ENCODE measurements at places on chromosomes 1 and 21.

DNA sequence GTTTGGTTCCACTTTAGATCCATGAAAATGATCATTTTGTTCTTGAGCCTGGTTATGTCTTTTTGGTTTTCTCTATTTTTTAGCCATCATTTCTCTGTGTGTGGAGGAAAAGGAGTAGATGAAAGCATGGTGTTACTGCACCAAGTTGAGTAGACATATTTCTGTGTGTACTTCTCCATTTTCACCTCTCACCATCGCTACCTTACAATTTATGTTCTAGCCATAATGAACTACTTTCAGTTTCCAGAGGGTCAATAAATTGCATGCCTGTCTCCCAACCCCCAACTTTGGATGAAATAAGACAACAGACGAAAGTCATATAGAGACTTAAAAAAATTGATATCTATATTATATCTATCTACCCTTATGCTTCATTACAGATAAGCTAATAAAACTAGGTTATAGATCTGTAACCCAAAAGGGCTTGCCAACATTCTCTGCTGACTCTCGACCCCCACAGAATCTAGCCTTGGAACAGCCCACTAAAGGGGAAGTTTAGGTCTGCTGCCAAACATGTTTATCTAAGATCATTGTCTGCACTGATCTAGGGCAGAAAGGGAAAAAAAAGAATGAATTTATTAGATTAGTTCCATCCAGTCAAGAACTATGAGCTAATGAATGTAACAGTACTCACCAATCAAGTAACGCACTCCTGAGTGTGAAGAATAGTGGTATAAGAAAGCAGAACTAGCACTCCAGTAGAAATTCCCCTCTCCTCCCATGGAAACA, 7.5 kb upstream of the MAN1A2 start:
- no peak for DNase-seq

DNA sequence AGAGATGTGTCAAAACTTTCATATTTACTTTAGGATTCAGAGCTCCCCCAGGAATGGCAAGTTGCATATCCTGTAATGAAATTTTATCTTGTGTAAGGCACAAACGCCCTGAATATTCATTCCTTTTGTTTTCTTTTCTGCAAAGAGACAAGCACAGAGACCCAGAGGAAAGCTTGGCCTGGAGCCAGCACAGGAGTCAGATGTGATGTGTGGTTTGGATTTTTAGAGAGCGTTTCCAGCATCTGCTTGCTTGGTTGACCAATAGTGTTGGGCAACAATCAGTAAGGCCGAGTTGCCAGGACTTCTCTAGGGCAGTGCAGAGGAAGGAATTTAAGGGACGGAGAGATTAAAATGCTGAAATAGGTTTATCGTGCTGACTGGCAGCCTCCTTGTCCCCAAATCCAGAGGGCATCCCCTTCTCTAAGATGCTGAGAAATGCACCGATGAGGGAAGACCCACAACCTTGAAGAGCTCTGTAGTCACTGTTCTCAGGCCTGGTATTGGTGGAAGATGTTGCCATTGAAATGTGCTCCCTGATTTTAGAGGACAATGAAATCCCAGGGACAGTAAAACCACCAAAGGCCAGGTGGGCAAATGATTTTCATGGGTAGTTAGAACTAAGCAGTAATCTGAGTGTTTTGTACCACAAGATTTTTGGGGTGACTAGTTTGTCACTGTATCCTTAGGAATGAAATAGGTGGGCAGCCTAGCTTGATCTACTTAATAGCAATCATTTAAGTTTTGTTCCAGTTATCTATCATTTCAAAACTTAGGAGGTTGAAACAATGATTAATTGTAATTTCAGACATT, 37.9 kb upstream of the RHOU start:
- DNase-seq, result peak; percentile 16

GRCh38 chr1:101005871-101006270, 19.7 kb downstream of the DPH5 start:
- DNase-seq, result no peak

GRCh38 chr1:3391711-3392110, 62.8 kb upstream of the ARHGEF16 start:
- no peak for DNase-seq

DNA sequence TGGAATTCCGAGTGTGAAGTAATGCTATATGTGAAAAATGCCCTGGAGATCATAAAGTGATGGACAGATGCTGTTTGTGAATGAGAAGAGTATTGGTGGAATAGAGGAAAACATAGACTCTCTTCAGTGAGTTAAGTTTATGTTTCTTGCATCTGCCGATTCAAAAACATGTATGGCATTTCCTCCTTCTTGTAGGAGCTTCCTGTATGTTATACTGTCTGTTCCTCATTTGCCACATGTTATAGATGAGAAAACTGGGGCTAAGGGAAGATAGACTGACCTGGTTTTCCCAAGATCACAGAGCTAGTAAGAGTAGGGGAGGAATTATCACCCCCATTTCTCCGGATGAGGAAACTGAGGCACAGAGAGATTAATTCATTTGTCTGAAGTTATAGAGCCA, 41.1 kb upstream of the IL20 start:
- DNase-seq, result no peak
